ENCODE measurements at places on chromosomes 7 and 10.
A peak's percentile ranks its signal among the peaks of the same experiment; 100 is the strongest.

DNA sequence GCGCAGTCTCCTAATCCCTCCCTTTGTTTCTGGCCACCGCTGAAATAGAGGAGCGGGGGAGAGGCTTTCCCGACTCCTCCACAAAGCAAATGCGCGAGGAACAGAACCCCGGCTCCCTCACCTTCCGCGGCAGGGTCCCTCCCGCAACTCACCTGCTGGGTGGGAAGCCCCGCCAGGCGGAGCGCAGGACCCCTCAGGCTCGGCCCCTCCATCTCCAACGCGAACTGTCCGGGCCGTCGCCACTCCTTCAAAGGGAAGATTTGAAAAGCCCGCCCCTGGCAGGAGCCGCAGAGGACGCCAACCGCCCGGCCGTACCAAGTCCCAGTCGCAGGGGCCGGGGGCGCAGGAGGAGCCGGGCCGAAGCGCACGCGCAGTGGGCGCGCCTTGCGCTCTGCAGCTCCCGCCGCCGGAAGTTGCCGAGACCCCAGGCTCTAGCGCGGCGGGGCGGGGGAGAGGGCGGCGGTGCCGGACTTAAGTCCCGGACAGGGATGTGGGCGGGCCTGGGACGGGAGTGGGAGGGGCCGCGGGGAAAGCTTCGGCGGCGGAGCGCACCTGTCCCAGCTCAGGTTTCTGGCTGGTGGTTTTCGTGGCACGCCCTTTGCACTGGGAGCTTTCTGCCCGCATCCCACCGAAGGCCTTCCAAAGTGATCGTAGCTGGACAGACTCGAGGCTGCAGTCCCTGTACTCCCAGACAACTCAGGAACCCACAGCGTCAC is at the start of gene RTKN2:
TSS of gene RTKN2 (minus strand) at position 446 of the 716 bp plus-strand sequence. CDS start at position 212, 234 bp downstream.
- peak; percentile 94 for DNase-seq

GRCh38 chr7:100435401-100436304 is 644 bp downstream of the PPP1R35 start:
- peak; percentile 72 for DNase-seq

- DNase-seq = no peak
Observed at GRCh38 chr7:46775776-46776175, 806.1 kb downstream of the TNS3 start.

DNA sequence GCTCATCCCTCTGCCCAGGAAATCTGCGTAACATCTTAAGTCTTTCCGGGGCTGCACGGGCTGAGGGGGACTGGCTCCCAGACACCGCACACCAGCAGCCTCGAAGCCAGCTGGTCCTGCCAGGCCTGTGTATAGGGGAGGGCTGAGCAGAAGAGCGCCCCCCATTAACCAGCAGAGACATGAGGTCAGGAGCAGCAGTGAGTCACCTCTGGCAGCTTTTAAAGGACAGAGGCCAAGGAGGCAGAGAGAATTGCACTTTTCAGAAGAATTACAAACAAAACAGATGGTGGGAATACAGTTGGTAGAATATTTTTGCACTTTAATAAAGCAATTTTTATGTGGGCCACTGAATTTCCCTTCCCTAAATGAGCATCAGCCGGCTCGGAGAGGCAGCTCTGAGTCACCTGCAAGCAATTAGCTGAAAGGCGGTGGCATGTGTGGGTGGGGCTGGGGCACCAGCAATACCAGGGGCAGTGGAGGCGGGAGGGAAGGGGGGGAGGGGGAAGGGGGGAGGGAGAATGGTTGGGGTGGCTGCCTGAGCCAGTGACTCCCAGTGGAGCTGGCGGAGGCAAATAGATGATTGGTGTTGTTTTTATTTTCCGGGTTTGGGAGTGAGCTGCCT is 39.1 kb downstream of the GOLGA7B start:
- no peak for DNase-seq

GRCh38 chr10:132539894-132540293 is 2.3 kb downstream of the INPP5A start:
- DNase-seq = no peak

GRCh38 chr7:54995610-54996363 is 23.0 kb upstream of the EGFR start:
- DNase-seq = peak; percentile 69

GRCh38 chr10:117214401-117214800 is 17.1 kb downstream of the KCNK18 start:
- no peak for DNase-seq

GRCh38 chr10:129586898-129587443 is 119.9 kb downstream of the MGMT start:
- DNase-seq = peak; percentile 5

GRCh38 chr10:33329178-33329577 is 5.3 kb downstream of the NRP1 start:
- no peak for DNase-seq

DNA sequence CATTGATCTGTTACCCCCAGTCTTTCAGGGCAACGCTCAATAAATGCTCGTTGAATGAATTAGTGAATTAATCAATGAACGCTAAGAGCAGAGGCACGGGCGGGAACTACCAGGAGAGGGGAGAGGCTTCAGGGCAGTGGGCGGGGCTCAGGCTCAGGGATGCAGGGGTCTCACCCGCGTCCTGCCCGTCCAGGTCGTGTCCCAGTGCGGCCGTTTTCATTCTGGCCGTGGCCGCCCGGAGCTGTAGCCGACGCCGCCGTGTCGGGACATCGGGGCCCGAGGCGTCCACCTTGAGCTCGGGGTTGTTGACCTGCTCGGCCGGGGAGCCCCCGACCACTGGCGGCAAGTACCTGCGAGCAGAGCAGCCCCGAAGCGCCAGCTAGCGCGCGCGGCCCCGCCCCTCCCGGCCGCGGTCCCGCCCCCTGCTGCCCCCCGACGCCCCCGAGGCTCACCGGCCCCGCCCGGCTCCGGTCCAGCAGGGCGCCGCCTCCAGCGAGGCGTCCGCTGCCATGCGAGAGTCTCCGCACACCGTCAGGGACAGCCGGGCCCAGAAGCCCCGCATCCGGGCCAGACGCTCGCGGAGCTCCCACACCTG is 2.8 kb upstream of the GAL3ST4 start:
- no peak for DNase-seq

Measured in OCI-M1 (cell line).